ENCODE measurements at places on chromosomes 2 and 18.

- DNase-seq = no peak
Measured at GRCh38 chr18:50163505-50163904, 31.4 kb downstream of the MYO5B start.

- no peak for DNase-seq
Measured at GRCh38 chr18:22624176-22624575, 206.5 kb upstream of the CTAGE1 start.

DNA sequence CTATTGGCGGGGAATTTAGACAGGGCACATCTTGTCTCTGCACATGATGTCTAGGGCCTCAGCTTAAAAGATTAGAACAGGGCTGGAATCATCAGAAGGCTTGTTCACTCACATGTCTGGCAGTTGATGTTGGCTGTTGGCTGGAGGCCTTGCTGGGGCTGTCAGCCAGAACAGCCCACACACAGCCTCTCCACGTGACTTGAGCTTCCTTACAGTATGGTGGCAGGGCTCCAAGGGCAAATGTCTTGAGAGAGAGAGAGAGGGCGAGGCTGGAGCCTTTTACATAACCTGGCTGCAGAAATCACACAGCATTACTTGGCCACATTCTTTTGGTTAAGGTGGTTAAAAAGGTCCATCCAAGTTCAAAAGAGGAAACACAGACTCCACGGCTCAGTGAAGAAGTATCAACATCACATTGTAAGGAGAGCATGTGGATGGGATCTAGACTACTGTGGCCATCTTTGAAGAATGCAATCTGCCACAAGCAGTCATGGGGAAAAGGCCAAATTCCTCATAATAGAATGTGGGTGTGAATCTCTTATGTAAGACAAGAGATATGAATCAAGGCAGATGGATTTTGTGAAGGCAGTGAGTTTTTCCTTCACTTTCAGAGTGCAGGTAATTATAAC is 30.4 kb downstream of the SRSF7 start:
- no peak for DNase-seq

GRCh38 chr2:200944467-200945394 is 18.7 kb downstream of the ORC2 start:
- peak; percentile 9 for DNase-seq

DNA sequence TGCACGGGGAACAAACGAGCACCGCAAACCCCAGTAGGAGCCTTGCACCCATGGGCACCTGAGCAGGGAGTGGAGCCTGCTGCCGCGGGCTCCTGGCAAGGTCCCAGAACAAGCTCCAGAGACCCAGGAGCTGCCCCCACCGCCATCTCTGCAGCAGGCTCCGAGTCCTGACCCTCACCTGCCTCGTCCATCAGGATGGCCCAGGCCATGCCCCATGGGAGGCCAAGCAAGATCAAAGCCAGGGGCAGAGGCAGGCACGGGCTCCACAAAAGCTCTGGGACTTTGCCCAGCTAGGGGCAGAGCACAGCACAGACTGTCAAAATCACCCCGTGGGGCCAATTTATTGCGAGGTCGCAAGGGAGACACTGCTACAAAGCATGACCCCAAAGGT is 43.6 kb downstream of the GPC1 start:
- DNase-seq = no peak

DNA sequence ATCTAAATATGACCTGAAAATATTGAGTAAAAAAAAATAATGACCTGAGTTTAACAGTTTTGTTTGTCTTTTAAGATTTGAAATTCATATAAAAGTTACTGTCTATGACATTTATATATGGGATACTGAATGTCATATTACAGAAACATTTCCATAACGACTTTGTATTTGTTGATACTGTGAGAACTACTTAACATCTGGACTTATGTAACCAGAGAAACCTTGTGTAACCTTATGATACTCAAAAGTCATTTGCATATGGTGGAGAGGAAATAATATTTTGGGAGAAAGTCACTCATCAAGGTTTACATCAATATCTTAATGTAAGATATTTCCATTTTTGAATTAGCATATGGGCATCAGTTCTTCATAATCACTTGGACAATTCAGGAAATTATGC is 12.6 kb downstream of the MFSD6 start:
- DNase-seq = no peak

GRCh38 chr2:136131961-136132824 is 14.2 kb upstream of the CXCR4 start:
- peak; percentile 74 for DNase-seq

- DNase-seq = no peak
Measured at GRCh38 chr18:42156281-42156680, 201.2 kb downstream of the PIK3C3 start.

GRCh38 chr2:18520451-18521425 is 39.7 kb downstream of the RDH14 start:
- peak; percentile 69 for DNase-seq

GRCh38 chr2:146189541-146189940 is 1655.3 kb upstream of the ACVR2A start:
- DNase-seq = no peak

- peak; percentile 38 for DNase-seq
Measured at GRCh38 chr2:239927424-239927981, 97.6 kb downstream of the NDUFA10 start.

- no peak for DNase-seq
Measured at GRCh38 chr2:96306370-96306769, 1.0 kb upstream of the SNRNP200 start.

- DNase-seq = no peak
Measured at GRCh38 chr2:61396005-61396404, 74.9 kb downstream of the USP34 start.

DNA sequence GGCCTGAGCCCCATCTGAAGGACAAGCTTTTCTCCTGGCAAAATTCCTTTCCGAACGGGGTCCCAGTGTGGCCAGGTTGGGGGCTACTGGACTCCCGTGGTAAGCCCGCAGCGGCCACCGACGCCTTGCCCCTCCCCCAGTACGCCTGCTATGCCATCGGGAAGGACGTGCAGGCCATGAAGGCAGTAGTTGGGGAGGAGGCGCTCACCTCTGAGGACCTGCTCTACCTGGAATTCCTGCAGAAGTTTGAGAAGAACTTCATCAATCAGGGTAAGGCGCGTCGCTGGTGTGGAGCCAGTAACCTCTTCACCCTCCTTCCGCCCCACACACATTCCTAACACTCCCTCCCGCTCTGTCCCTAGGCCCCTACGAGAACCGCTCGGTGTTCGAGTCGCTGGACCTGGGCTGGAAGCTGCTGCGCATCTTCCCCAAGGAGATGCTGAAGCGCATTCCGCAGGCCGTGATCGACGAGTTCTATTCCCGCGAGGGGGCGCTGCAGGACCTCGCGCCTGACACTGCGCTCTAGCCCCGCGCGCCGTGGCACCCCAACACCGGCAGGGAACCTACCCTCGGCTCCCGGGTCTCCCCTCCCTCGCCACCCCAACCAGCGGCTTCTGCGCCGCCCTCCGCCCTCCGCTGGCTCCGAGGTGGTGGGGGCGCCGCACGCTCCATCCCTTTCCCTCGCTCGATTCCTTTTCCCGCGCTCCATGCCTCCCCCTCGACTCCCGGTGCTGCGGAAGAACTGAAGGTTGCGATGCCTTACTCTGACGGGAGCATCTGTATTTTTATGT is 13.6 kb upstream of the ANKRD53 start:
- DNase-seq = peak; percentile 80

DNA sequence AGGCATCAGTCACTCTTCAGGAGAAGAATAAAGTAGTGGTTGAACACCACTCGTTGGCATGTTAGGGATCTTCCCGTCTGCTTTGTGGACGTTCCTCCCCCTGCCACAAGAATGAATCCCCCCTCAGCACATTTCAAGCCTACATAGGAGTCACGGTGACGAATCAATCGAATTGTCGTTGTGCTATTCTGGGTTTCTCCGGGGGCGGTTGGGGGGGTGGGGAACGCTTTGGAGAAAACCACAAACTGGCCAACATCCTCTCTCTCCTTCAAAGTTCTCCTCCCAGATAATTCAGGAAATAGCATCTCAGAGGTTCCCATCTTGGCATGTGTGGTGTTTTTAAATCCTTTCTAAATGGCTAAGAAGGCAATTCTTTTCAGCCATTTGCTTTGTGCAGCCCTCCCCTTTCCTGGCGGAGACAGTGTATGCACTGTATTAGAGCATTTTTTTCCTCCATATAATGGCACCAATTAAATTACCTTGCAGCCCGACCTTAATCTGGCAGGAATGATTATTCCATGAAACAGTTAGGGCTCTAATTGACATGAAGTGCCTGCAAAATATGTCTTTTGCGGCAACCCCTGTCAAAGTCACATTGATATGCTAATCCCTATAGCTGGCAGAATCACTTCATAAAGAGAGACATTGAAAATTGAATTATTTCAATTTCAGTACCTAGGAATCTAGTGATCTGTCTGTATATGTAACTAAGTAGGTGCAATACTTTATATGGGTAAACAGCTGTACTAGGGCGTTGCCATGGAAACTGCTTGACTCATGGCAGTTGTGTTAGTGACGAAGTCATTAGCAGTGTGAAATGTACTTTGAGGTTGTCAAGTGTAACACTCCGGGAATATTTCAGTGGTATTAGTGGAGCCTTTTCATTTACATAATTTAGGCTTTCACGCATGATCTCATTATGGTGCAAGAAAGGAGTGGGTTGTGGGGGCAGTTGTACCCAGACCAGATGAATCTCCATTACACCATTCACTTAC is 323.4 kb upstream of the SLC14A2 start:
- no peak for DNase-seq

DNA sequence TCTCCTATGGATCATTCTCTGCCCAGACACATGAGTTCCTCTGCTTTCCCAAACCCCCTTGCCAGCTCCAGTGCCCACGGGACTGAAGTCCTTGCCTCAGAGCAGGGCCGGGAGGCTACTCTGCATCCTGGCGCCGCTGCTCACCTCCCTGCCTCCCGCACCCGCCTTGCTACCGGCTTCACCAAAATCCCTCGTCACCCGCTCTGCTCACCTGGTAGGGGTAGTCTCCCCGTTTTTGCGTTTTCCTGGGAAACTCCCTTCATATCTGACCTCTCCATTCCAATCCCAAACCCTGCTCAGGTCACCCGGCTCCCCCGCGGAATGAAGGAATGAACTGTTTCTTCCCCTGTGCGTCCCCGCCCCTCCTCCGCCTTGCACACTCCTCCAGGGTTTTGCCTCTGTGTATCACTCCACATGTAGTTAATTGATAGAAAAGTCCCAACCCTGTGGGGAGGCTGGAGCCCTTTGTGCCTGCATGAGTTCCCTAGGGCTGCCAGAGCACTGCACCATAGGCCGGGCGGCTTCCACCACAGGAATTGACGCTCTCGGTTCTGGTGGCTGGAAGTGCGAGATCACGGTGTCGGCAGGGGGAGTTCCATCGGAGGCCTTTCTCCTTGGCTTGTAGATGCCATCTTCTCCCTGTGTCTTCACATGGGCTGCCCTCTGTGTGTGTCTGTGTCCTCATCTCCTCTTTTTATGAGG is 2.0 kb upstream of the DGKD start:
- no peak for DNase-seq

DNA sequence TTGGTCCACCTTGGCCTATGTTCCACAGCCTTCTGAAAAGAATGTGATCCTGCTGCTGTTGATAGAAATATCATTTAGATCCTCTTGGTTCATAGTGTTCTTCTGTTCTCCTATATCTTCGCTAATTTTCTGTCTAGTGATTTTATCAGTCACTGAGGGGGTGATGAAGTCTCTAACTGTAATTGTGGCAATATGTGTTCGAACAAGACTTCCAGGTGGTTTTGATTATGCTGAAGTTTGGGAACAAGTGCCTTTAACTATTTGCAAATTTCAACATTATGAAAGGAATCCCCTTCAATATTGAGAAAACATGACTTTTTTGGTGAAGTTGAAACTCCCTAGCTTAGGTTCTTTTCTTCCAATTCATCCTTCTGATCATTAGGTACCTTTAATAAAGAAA is 140.4 kb downstream of the MTX2 start:
- DNase-seq = no peak

- no peak for DNase-seq
Measured at GRCh38 chr2:27627963-27628766, 647 bp downstream of the CCDC121 start.

DNA sequence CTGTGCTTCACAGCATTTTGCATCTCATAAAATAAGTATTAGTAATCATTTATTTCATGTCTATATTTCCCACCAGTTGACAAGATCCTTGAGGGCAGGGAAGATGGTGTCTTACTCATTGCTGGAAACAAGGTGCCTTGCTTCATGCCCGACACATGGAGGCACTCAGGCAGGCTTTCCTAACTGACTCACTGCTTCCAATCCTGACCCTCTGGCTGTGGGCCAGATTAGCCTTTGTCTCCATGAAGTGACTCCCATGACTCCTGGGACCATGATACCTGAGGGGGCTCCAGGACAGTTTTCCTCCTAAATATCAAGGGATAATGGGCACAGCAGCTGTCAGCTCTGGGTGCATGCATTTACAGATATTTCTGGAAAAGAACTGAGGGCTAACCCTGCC is 275.1 kb downstream of the AGPS start:
- DNase-seq = no peak

DNA sequence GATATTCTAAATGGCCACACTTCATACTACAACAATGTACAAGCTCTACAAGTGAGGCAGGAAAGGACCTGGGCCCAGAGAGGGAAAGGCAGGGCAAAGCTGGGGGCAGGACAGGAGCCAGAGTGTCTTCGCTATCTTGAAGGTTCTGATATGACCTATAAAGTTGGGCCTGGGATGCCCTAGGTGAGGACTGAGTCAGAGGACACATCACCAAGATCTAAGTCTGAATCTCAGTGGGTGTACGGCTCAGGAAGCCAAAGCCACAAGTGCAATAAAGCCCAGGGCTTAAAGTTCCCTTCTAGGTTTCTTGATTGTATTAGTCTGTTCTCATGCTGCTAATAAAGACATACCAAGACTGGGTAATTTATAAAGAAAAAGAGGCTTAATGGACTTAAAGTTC is 219.1 kb downstream of the ALK start:
- DNase-seq = no peak

DNA sequence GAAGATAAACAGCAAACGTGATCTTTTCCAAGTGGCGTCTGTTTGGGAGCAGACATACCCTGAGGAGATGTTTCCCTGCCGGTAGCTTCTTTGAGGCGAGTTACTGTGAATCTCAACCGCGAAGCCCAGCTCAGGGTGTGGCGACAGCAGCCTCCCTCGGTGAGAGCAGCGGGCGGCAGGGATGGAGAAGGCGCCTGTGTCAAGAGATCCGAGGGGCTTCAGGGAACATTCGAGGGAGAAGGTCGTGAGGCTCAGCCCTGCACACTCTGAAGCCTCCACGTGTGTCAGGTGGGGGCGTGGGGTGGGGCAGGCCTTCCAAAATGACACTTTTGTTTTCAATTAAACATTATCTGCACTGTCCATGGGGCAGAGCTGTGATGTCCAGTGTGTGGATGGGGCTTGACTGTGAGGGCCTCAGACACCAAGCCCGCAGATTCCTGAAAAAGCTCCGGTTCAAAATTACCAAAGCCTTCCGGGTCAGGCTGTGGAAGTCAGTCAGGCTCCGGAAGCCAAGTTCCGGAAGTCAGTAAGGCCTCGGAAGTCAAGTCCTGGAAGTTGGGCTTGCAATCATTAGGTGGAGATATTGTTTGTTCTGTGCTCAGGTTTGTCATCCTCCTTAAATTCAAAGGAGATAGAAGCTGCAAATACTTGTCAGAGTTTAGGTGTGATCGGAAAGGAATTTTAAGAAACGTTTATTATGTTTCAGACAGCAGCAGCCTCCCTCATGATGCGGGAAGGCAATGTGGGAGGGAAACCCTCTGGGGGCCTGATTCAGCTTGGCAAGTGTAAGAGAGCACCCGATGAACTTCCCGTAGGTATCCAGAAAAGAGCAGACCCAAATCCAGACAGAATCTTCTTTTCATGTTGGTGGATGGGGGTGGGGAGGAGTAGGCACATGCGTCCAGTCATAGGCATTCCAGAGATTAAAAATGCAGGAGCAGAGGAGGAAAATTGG is 20.7 kb downstream of the SMIM21 start:
- DNase-seq = no peak

GRCh38 chr18:50559752-50560680 is at the start of gene MAPK4:
Gene MAPK4 (plus strand): TSS chr18:50560087. CDS start chr18:50663959, 103,872 bp downstream.
- DNase-seq = no peak

- no peak for DNase-seq
Measured at GRCh38 chr2:88913280-88913679, 221.8 kb downstream of the RPIA start.
